ENCODE measurements at places on chromosomes 3 and 15. TPM values are rescaled to one million over a fixed set of nuclear protein-coding genes. Genes with fewer than 3 reads are reported as not detected.
A peak's percentile ranks its signal among the peaks of the same experiment; 100 is the strongest.

The TMC3 gene
- total RNA-seq = not detected

The WHAMM gene
- 30.8 TPM for total RNA-seq

The MOBP gene
- not detected for total RNA-seq

The UROC1 gene
- total RNA-seq = 0.08 TPM

The CNTN3 gene
- 0.07 TPM for total RNA-seq

DNA sequence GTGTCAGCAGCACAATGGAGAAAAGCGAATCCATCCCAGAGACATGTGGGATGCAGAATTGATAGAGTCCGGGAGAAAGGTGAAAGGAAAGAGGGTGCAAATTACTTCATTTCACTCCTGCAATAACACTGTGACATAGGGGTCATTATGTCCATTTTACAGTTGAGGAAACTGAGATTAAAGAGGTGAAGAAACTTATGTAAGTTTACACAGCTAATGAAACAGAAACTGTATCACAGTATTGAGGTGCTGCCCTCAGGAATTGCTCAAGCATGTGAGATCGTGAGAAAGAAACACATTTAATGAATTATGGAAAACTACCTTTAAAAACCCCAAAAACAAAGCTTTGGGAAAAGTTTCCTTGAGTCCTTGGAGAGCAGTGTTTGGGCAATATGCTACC lies 103.6 kb upstream of the PFN2 start:
- H3K27ac ChIP-seq = no peak overlapping the region
- no peaks in the 10 kb centered on the region for H3K36me3 ChIP-seq
- peaks cover 27% of the 10 kb centered on the region for H3K4me1 ChIP-seq
- H3K4me3 ChIP-seq = no peak overlapping the region

DNA sequence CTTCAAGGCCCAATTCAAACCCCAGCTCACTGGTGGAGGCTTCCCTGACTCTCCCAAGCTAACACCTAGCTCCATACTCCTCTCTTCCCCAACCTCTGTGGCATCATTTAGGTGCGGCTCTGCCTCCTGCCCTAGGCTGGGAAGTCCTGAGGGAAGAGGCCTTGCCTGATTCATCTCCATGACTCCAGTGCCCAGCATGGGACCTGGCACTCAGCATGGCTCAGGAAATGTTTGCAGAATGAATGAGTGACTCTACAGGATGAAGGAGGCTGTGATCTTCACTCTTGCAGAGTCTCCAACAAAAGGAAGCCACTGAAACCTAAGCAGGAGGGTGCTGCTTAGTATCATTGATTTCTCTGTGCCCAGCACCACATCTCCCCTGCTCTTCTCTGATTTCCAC lies 34.5 kb upstream of the INSYN1 start:
- no peaks in the 10 kb centered on the region for H3K27me3 ChIP-seq
- no peak overlapping the region for H3K27ac ChIP-seq
- H3K4me1 ChIP-seq = no peaks in the 10 kb centered on the region
- H3K4me3 ChIP-seq = no peak overlapping the region
- DNase-seq = no peak

GRCh38 chr3:15341030-15341726 lies 8.8 kb upstream of the SH3BP5 start:
- DNase-seq = no peak
- H3K27ac ChIP-seq = no peak overlapping the region
- peaks cover 5% of the 10 kb centered on the region for H3K4me1 ChIP-seq
- H3K36me3 ChIP-seq = no peaks in the 10 kb centered on the region
- H3K27me3 ChIP-seq = no peaks in the 10 kb centered on the region

DNA sequence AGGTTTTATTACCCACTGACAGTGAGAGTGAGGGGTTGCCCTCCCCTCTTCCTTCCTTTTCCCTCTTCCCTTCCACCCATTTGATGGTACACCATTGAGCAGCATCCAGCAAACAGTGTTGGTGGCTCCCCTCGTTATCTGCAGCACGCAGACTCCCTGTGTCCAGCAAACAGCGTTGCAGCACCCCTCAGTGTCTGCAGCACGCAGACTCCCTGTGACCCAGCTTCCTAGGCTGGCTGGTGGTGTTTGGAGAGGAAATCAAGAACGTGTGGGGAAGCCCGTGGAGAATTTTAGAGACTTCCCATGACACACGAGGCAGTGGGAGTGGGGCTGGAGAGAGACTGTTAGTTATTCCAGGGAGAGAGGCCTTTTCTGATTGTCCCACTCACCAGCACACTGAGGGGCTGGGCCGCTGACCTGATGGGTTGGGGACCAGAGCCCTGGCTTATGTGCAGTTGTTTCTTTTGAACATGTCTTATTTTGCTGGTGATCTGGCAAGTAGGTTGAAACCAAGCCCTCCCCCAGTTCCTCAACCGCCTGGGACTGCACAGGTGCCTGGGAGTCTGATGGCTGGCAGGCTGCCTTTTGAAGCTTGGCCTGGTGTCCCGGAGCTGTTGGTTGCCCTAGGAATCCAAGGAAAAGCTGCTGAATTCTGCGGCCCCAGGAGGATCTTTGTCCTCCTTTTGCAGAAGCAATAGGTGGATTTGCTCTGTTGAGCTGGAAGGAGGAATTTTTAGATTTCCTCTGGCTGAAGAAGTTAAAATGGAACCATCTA lies 19.0 kb downstream of the APBA2 start:
- no peaks in the 10 kb centered on the region for H3K27me3 ChIP-seq
- no peaks in the 10 kb centered on the region for H3K4me1 ChIP-seq
- no peaks in the 10 kb centered on the region for H3K36me3 ChIP-seq
- no peak for DNase-seq
- H3K4me3 ChIP-seq = no peak overlapping the region

DNA sequence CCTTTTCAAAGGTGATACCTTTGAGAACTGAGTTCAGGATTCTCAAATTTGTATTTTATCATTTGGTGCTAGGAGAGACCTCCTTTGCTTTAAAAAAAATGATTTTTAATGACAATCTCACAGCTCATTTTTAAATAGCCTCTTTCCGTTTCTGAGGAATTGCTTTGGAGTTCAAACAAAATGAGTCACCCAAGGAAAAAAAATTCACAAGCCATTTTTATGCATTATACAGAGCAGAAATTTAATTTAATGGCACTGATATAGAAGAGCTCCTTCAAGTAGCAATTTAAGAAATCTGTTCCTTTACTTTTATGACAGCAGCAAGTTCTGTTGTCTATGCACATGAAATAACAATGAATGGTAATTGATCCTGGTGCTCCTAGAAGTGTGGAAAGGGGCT lies 337.9 kb upstream of the KCNMB2 start:
- no peaks in the 10 kb centered on the region for H3K27me3 ChIP-seq
- no peak for DNase-seq
- H3K4me3 ChIP-seq = no peak overlapping the region
- H3K27ac ChIP-seq = no peak overlapping the region
- H3K4me1 ChIP-seq = peaks cover 27% of the 10 kb centered on the region

- H3K36me3 ChIP-seq = peaks cover 10% of the 10 kb centered on the region
- no peak overlapping the region for H3K27ac ChIP-seq
- H3K4me3 ChIP-seq = no peak overlapping the region
- H3K27me3 ChIP-seq = no peaks in the 10 kb centered on the region
- H3K4me1 ChIP-seq = no peaks in the 10 kb centered on the region
Observed at GRCh38 chr15:51499379-51499976, 123.1 kb downstream of the DMXL2 start.

- H3K27ac ChIP-seq = no peak overlapping the region
- no peaks in the 10 kb centered on the region for H3K4me1 ChIP-seq
Observed at GRCh38 chr3:71991046-71991445, 206.1 kb upstream of the PROK2 start.

DNA sequence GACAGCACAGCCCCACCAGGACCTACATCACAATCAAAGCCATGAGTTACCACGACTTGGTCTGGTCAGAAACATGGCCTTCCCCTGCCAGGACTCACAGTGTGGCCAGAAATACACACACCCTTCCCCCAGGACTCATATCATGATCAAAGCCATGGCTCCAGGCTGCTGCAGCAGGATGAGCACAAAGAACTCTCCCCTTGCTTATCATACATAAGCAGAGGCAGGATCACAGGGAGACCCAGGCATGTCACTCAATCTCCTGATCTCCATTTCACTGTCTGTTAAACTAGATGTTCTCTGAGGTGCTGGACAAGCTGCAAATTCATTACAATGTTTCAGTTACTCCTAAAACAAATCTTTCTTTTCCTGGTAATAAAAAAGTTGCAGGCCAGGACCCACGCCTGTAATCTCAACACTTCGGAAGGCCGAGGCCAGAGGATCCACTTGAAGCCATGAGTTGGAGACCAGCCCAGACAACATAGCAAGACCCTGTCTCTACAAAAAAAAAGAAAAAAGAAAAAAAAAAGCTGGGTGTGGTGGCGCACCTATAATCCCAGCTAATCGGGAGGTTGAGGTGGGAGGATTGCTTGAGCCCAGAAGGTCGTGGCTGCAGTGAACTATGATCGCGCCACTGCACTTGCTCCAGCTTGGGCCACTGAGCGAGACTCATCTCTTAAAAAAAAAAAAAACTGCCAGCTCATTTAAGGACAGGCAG lies 1.2 kb downstream of the PFKFB4 start:
- H3K27me3 ChIP-seq = no peaks in the 10 kb centered on the region
- peaks cover 25% of the 10 kb centered on the region for H3K4me1 ChIP-seq

DNA sequence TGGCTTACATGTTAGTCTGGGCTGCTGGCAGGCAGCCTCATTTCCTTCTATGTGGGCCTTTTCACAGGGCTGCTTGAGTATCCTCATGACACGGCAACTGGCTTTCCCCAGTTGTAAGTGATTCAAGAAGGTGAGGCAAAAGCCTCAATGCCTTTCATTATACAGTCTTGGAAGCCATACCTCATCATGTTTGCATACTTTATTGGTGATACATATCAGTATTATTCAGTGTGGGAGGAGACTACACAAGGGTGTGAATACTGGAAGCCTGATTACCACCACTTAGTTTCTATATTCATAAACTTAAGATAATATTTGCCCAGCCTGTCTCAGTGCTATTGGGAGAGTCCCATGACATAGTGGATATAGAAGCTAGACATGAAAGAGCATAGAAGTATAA lies 346.8 kb downstream of the SOX2 start:
- DNase-seq = no peak
- H3K27ac ChIP-seq = no peak overlapping the region
- no peak overlapping the region for H3K4me3 ChIP-seq
- H3K4me1 ChIP-seq = no peaks in the 10 kb centered on the region

DNA sequence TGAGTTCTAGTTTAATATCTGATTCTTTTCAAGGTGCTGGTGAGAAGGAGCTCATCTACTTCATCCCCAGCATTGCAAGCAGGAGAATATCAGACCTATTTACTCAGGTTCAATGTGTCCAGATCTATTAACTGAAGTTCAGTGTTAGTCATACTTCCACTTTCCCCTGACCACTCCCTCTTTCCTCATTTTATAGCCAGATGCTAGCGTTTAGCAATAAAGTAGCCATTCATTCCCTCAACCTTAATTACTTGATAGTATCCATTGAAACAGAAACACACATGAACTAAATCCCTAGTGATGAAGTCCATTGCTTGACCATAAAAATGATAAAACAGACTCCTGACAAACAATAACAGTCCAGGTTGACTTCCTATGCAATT lies 60.0 kb downstream of the RPL22L1 start:
- H3K4me1 ChIP-seq = no peaks in the 10 kb centered on the region
- no peak overlapping the region for H3K4me3 ChIP-seq
- DNase-seq = no peak
- H3K27me3 ChIP-seq = no peaks in the 10 kb centered on the region
- H3K27ac ChIP-seq = no peak overlapping the region

DNA sequence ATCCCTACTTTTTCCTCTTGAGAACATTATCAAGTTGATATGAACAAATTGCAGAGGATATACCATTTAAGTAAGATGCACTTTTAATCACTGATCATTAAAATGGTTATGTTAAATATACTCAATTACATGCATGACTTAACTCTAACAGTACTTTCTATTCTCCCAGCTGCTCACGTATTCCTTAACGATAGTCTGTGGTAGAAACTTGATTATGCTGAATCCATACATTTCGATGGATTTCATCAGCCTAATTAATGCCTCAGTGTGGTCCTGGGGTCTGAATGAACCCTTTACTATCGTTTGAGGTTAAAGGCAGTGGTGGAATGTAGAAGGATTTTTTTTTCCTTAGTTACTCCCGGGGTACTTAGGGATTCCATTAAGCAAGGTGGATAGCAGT lies 18.6 kb downstream of the SOX2 start:
- H3K36me3 ChIP-seq = no peaks in the 10 kb centered on the region
- DNase-seq = no peak
- H3K4me1 ChIP-seq = peaks cover 11% of the 10 kb centered on the region
- no peak overlapping the region for H3K4me3 ChIP-seq
- H3K27me3 ChIP-seq = peaks cover 17% of the 10 kb centered on the region

GRCh38 chr15:69760258-69760845 lies 307.7 kb downstream of the RPLP1 start:
- no peaks in the 10 kb centered on the region for H3K4me1 ChIP-seq
- no peak overlapping the region for H3K27ac ChIP-seq
- DNase-seq = no peak
- H3K36me3 ChIP-seq = no peaks in the 10 kb centered on the region

DNA sequence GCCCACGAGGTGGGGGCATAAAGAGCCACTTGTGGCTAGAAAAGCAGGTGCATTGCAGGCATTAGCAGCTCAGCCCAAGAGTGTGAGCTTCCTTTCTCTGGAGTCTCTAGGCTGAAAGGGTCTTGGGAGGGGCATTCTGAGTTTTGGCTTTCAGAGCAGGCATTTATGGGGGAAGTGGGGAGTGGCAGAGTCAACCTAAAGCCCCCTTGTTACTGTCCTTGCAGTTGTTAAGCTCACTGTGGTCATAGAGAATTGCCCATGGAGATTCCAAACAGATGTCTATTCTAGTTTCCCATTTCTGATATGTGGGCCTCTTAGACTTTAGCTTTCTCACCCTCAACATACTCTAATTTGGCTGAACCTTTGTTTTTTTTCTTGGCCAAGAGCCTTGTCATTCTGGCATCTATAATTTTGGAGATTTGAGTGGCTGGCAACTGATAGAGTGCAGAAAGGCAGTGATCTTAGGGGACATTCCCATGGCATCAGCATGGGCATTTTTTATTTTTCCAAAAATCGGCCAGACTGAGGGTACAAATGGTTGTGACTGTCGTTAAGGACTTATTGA lies 217.9 kb downstream of the THSD4 start:
- no peak for DNase-seq
- no peak overlapping the region for H3K27ac ChIP-seq
- no peaks in the 10 kb centered on the region for H3K36me3 ChIP-seq
- H3K27me3 ChIP-seq = no peaks in the 10 kb centered on the region
- H3K4me1 ChIP-seq = peaks cover 36% of the 10 kb centered on the region
- no peak overlapping the region for H3K4me3 ChIP-seq

GRCh38 chr3:50238549-50239026 lies 2.6 kb downstream of the GNAI2 start:
- no peaks in the 10 kb centered on the region for H3K27me3 ChIP-seq
- peak overlapping the region; percentile 81 for H3K27ac ChIP-seq
- H3K36me3 ChIP-seq = no peaks in the 10 kb centered on the region
- H3K4me1 ChIP-seq = peaks cover 20% of the 10 kb centered on the region

DNA sequence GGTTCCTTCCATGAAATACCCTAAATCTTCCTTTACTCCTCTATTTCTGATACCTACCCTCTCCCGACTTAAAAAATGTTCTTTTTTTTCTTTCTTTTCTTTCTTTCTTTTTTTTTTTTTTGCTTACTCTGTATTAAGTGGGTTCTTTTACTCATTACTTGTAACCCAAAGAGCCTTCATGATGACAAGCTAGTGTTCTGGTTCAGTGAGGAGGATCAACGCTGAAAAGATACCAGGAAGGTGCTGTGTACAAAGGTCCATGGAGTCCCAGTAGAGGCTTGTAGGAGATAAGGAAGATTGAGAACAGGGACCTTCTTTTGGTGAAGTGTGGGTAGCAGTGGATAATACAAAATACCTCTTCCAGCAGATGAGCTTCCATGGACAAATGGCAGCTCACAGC lies 63.8 kb upstream of the SLC2A2 start:
- peaks cover 20% of the 10 kb centered on the region for H3K36me3 ChIP-seq
- no peaks in the 10 kb centered on the region for H3K4me1 ChIP-seq
- H3K27ac ChIP-seq = no peak overlapping the region

Measured in psoas muscle (tissue), 8 donors.